ENCODE measurements at places on chromosomes 7 and 10.

DNA sequence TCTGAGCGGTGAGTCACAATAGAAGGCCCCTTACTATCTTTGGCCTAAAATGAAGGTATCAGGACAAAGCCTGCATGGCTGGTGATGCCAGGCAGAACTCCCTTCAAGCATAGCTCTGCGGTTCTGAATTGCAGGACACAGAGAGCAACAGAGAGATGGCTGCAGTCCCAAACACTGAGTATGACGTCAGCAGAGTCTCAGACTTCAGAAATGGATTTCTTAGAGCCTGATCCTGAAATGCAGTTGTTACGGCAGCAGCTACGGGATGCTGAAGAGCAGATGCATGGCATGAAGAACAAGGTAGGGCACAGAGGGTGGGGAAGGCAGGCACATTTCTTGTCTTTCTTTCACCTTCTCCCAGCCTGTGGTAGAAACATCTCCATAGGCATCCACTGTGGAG, 13.5 kb downstream of the CCDC136 start:
- no peak for DNase-seq

- no peak for DNase-seq
Observed at GRCh38 chr7:121302214-121302745, 26.5 kb upstream of the WNT16 start.

- DNase-seq, result no peak
Observed at GRCh38 chr7:131583430-131583829, 27.0 kb upstream of the PODXL start.

DNA sequence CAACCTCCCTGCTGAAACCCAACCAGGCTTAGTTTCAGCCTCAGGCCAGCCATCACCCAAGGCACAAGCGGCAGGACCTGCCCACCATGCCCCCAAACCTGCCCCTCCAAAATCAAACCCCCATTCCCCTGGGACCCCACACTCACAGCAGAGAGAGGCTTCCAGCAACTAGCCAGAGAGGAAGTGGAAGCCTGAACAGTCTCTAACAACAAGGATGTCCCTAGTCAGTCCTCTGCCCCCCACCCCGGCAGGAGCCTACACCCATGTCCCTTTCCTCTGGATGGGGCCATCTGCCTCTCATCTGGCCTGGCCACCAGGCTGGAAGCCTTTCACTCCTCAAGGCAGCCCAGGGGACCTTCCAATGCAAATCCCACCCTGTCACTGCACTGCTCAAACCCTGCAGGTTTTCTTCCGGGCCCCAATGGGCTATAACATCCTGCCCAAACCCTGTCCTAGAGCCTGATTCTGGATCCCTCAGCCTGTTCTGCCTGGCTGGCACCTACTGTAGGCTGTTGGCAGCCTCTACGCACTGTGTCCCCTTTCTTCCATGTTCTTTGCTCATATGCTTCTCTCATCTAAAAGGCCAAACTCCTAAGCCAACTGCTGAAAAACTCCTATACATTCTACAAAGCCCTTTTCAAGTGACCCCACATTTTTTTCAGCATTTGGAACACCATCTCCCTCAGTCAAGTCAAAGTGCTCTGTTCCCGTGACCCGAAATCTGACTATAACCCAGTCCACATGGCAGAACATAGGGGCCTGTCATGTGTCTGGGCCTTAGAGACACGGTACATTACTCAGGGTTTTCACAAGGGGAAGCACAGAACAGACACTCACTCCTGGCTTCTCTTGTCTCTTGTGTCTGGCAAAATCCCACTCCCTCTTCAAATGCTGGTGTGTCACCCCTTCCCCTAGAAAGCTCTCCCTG, 253.3 kb downstream of the TNS3 start:
- no peak for DNase-seq

GRCh38 chr7:66100408-66101050, 14.1 kb upstream of the CRCP start:
- no peak for DNase-seq

DNA sequence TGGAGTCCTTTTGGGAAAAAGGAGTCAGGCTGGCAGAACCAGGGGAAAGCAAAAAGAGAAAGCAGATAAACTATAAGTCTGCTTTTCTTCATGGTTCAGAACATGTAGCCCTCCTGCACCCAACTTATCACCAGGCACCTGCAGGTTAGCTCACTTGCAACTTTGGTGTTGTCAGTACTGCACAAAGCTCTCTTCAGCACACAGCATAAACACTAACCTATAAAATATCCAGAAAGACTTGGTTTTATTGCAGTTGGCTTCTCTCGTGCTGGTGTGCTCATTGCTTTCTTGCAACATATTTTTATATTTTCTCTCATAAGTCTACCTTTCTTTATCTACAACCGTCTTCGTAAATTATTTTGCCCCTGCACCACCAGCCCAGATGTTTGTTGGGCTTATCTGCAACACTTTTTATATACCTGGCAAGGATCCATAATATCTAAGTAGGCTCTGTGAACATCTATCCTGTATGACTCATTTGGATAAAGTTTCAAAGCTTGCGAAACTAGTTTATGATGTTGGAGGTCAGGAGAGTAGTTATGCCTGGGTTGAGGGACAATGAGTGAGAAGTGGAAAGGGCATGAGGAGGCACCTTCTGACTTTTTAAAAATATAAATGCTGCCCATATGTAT, 164.6 kb downstream of the ANKRD30A start:
- no peak for DNase-seq

- no peak for DNase-seq
Observed at GRCh38 chr10:17343118-17343517, 111.3 kb downstream of the ST8SIA6 start.

DNA sequence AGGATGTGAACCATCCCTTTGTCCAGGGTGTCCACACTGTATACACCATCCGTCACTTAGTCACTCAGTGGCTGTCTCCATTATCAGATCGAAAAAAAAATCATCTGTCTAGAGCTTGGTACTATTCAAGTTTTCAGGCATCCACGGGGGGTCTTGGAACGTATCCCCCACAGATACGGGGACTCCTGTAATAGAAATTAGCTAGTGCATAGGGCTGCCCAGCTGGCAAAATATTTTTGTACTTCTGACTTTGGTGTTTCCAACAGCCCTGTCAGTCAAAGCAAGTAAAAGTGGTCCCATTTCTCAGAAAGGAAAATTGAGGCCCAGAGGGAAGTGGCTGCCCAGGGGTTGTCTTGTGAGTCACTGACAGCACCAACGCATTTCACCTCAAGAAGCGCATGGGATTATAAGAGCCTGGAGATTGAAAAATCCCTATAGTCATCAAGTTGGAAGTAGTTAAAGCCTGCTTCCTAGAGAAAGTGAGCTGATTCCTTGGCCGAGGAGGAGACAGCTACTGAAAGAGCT, 52.1 kb upstream of the SLC29A3 start:
- DNase-seq, result no peak
